ENCODE measurements at places on chromosomes 5 and 9.
A peak's percentile ranks its signal among the peaks of the same experiment; 100 is the strongest.

DNA sequence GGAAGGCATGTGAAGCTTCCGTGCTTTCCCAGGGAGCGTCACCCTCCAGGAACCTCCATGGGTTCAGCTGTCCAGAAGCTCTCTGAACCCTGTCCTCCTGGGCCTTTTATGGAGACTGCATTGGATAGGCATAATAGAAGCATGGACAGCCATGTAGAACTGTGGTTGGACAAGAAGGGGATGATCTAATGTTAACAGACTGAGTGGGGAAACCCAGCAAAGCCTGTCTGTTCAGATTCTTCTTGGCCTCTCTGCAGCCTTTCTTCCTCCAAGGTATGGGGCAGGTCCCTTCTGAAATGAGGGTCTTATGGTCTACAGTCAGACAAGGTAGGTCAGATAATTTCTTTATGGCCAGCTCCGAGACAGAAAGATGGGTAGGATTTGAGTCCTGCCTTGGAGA, 59.1 kb upstream of the CTNNA1 start:
- no peak for DNase-seq

DNA sequence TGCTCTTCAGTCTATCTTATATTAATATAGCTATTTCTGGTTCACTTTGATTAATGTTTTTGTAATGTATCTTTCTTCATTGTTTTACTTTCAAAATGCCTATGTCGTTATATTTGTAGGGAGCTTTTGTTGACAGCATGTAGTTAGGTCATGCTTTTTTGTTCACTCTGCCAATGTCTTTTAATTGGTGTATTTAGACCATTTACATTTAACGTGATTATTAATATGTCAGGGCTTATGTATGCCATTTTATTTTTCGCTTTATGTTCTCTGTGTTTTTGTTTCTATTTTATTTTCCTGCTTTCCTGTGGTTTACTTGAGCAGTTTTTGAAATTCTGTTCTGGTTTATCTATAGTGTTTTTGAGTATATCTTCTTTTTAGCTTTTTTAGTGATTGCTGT, 10.8 kb downstream of the GARIN3 start:
- DNase-seq = no peak

GRCh38 chr5:31502506-31502905, 29.4 kb downstream of the DROSHA start:
- DNase-seq = no peak

GRCh38 chr9:114155263-114155994, at the start of gene COL27A1:
TSS of gene COL27A1 (plus strand) at chr9:114155537. CDS start at chr9:114155951, 414 bp downstream.
- DNase-seq = peak; percentile 61

- DNase-seq = no peak
These were observed 21.1 kb upstream of the LVRN start for GRCh38 chr5:115941051-115941675.

- no peak for DNase-seq
These were observed 41.0 kb upstream of the FCN2 start for GRCh38 chr9:134839455-134840125.

- no peak for DNase-seq
These were observed 13.1 kb upstream of the IFNA5 start for GRCh38 chr9:21317956-21318923.

GRCh38 chr5:134226441-134227192, 744 bp upstream of the PPP2CA start:
- peak; percentile 75 for DNase-seq

GRCh38 chr9:132006677-132007370, 72.8 kb downstream of the MED27 start:
- no peak for DNase-seq

DNA sequence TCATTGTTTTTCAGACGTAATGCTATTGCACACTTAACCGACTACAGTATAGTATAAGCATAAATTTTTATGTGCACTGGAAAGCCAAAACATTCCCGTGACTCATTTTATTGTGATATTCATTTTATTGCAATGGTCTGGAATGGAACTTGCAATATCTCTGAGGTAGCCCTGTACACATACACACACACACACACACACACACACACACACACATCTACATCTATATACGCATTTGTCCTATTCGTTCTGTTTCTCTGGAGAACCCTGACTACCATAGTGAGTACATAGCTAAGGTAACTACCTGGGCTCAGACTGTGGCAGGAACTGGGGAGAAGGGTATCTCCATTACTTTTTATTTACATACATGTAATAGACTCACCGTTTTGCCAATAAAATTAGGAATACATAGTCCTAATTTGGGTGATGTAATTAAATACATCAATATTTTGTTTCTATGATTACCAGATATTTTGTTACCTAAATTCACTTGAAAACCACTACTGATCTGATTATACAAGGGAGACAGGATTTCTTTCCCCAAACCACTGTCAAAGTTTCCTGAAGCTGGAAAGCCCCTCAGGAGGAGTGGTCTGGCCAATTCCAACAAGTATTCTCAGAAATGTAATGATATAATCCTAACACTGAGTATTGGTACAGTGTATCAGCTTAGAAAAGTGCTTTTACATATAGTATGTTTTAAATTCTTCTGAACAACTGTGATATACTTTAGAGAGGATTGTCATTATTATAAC, 74.0 kb upstream of the PLPP1 start:
- no peak for DNase-seq

DNA sequence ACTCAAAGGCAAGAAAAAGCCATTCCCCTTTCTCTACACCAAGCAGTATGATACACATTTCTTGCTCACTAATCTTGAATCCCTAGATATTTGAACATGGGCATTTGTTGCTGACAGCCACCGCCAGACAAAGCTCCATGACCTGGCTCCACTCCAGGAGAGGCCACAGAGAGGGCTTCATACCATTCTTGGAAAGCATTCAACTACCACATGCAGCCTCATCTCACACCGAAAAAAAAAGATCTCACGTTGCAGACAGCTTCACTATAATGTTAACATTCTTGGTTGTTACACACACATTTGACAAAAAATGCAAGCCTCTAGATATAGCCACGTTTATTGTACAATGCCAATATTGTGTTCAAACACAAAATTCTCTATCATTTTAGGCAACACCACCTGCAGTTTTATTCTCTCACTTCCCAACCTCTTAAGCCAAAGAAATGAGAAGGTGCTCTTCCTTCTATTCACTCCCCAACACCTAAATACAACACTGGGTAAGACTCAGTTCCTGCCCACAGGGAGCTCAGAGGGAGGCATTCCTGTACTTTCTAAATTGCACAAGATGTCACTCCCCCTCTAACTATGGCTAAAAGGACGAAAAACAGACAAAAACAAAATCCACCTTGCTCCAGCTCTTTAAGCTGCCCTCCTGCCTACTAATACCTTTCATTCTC, 222.4 kb downstream of the TSSK1B start:
- DNase-seq = no peak

DNA sequence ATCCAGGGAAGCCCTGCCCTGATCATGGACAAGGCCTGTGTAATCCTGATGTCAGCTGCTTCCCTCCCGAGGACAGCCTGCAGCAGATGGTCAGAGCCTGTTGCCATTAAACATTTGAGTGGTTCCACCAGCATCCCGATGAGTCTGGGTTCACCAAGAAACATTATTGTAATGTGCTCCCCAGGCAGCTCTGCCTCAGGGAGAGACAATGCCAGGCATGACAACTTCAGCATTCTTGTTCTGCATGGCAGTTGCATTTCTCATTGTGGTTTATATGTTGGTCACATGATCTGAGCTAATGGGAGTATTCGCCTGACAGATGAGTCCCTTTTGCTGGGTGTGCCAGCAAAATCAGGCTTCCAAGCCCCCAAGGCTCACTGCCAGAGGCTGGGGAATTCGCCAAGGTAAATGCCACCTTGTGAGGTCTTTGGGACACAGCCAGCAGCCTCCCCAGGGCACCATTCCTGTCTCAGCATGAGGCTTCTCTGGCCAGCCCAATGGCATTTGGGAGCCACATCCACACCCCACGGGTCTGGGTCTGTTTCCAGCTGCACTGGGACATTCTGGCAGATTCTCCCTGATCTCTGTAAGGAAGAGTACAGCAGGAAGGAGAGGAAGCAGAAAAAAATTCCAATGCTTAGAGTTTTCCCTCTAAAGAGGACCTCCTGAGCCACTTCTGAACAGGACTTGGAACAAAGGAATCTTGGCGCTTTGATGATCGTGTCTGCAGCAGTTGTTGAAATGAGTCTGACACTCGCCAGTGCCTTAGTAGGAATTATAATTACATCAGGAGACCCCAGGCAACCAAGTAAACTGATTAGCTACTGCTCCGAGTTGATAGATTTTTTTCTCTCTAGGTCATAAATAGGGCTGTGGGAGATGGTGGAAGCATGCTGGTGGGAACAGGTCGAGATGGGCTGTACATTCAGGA, 18.7 kb downstream of the KCNIP1 start:
- DNase-seq = no peak

DNA sequence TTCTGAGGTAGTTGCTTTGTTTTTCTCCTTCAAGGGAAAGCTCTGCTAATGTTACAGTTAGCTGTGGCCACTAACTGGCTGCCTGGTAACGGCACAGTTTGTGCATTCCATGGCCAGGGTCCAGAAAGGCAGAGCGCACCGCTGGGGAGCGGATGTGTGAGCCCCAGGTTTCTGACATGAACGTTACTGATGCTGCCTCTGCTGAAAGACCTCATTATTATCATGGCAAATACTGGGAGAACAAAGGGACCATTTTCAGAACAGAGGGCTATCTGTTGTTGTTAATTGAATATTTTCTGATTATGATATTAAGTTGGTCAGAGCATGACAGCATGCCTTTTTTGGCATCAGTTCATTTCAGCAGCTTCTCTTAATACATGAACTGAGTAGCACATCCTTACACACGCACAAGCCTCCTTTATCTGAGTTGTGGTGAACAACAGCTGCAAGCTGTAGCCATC, 134.1 kb downstream of the NUDT12 start:
- no peak for DNase-seq

DNA sequence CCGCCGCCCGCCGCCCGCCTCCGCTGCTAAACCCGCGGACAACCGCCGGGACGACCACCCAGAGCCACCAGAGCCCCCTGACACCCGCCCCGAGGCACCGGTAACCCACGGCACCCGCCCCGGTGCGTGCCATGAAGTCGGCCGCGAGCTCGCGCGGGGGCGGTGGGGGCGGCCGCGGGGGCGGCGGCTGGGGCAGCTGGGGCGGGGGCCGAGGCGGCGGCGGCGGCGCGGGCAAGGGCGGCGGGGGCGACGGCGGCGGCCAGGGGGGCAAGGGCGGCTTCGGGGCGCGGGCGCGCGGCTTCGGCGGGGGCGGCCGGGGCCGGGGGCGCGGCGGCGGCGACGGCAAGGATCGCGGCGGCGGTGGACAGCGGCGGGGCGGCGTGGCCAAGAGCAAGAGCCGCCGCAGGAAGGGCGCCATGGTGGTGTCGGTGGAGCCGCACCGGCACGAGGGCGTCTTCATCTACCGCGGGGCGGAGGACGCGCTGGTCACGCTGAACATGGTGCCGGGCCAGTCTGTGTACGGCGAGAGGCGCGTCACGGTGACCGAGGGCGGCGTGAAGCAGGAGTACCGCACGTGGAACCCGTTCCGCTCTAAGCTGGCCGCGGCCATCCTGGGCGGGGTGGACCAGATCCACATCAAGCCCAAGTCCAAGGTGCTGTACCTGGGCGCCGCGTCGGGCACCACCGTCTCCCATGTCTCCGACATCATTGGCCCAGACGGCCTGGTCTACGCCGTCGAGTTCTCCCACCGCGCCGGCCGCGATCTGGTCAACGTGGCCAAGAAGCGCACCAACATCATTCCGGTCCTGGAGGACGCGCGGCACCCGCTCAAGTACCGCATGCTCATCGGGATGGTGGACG, 499 bp downstream of the FBLL1 start:
- no peak for DNase-seq

- DNase-seq = no peak
These were observed 84.9 kb upstream of the BASP1 start for GRCh38 chr5:17132444-17133083.

GRCh38 chr9:133950192-133950591, 41.9 kb downstream of the VAV2 start:
- DNase-seq = no peak

DNA sequence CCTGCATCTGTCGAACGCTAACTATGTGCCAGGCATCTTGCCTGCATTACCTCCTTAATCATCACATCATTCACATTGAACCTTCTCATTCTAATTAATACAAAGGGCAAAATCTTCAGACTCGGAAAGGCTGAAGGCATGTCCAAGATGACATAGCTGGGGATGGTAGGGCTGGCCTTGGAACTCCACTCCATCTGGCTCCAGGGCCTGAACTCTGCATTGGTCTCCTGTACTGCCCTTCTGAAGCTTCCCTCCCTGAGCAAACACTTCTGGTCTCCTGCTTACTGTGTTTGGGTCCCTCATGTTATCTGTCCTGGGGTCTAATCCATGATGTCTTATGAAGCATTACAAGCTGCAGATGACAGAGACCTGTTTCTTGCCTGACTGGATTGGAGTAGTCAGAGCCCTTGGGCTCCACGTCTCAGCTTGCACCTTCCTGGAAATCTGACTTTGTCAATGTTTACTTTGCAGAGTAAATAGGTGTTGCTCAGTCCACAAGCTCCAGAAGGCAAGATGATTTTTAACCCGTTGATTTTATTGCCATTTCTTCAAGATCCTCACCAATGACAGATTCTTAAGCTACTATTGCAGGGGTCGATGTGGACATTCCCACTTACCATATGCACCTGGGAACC, 106.1 kb downstream of the GALNT10 start:
- DNase-seq = no peak

DNA sequence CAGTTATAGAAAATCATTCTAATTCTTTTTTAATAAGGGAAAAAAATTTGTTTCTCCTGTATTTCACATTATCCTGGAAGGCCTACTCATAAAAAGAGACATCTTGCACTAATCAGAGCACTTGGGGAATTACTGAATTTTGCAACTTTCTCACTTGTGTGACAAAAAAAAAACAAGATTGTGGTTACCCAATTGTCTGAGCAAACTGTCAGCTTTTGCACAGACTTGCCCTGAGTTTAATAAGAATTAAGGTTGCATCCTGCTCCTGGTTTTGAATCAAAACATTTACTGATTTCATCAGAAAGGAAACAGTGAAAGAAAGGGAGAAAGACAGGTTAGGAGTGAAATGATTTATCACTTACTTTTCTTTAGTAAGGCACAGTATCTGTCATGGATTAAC, 10.6 kb upstream of the SH3RF2 start:
- no peak for DNase-seq

GRCh38 chr5:135318924-135319323, 80.1 kb downstream of the MACROH2A1 start:
- DNase-seq = no peak
